ENCODE measurements at places on chromosomes 7 and 10.

GRCh38 chr10:86345859-86346798, 20.5 kb downstream of the GRID1 start:
- no peak for DNase-seq

DNA sequence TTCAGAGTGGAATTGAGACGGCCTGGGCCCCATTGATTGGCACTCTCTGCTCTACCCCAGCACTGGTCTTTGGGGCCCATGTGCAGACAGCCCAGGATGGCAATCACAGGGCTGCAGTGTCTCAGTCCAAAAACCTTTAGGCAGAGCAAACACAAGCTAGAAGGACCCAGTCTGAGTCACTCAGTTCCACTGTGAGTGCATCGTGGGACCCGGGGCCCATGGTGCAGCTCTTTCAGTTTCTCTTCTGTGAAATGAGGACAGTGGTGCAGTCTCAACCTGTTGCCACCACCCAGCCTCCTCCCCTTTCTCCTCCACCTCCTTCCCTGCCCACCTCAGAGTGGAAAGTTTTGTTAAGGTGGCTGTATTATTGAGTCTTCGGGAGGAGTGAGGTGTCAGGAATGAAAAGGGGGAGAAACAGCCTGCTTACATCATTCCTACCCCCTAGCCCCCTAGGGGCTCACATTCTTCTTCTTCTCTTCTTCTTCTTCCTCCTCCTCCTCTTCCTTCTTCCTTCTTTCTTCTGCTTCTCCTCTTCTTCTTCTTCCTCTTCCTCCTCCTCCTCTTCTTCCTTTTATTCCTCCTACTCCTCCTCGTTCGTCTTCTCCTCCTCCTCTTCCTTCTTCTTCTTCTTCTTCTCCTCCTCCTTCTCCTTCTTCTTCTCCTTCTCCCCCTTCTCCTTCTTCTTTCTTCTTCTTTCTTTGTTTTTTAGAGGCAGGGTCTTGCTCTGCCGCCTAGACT, 19.5 kb upstream of the CARD11 start:
- DNase-seq = no peak

DNA sequence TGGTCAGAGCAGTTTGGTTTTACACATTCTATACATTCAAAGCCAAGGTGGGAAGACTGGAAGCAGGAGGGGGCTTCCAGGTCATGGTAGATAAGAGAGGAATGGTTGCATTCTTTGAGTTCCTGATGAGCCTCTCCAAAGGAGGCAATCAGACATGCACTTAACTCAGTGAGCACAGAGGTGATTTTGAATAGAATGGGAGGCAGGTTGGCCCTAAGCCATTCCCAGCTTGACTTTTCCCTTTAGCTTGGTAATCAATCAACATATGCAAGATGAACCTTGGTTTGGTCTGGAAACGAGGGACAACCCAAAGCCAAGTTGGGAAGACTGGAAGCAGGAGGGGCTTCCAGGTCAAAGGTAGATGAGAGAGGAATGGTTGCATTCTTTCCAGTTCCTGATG, 31.4 kb downstream of the TCERG1L start:
- no peak for DNase-seq

- no peak for DNase-seq
Observed at GRCh38 chr10:87500646-87501048, 4.0 kb upstream of the MINPP1 start.

GRCh38 chr10:17174626-17175025, 26.8 kb downstream of the TRDMT1 start:
- no peak for DNase-seq

DNA sequence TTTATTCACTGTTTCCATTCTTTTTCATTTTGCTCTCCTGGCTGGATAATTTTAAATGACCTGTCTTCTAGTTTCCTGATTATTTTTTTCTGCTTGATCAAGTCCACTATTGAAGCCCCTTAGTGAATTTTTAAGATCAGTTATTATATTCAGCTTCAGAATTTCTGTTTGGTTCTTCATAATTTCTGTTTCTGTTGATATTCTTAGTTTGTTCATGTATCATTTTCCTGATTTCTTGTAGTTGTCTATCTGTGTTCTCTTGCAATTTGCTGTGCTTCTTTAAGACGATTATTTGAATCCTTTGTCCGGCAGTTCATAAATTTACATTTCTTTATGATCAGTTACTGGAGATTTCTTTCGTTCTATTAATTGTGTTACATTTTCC, 75.2 kb upstream of the CCDC71L start:
- no peak for DNase-seq

- no peak for DNase-seq
Observed at GRCh38 chr10:608331-609261, 80.9 kb downstream of the DIP2C start.

GRCh38 chr7:29454899-29455451, 108.7 kb upstream of the PRR15 start:
- DNase-seq = no peak

DNA sequence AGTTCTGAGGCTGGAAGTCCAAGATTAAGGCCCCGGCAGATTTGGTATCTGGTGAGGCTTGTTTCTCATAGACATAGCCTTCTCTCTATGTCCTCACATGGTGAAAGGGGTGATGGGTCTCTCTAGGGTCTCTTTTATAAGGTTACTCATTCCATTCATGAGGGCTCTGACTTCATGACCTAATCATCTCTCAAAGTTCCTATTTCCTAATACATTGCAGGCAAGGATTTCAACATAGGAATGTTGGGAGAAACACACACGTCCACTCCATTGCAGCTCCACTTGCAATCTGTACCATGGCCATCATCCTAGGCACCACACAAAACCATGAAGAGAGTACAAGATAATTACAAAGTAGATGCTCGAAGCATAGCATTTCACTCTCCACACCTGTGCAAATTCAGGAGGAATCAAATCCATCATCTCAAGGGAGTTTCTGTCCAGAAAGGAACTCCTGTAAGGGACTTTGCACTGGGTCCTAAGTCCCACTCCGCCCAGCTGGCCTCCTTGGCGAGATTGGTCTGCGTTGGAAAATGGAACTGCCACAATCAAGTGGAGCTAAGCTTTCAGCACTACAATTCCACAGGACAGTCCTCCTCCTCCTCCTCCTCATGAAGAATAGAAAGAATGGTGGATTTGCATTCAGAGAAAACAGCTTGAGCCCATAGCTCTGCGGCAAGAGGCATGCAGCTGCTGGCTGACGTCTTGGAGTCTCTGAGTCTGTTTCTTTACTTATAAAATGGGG, 8.8 kb downstream of the DDC start:
- DNase-seq = no peak

- peak; percentile 67 for DNase-seq
Observed at GRCh38 chr10:80699602-80700039, 161.9 kb downstream of the SH2D4B start.

DNA sequence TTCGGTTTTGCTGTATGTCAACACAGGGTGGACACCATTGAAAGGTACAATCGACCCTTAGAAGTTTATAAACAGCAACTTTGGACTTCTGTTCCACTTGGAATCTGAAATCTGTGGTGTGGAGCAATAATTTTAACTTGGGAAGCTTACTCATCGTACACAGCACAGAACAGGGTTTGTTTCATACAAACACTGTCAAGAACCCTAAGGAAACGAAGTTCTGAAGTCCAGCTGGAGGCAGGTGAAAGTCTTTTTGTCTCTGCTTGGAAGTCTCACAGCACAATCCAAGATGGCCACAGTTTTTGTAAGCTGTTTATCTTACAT, 31.5 kb downstream of the NMT2 start:
- DNase-seq = no peak

DNA sequence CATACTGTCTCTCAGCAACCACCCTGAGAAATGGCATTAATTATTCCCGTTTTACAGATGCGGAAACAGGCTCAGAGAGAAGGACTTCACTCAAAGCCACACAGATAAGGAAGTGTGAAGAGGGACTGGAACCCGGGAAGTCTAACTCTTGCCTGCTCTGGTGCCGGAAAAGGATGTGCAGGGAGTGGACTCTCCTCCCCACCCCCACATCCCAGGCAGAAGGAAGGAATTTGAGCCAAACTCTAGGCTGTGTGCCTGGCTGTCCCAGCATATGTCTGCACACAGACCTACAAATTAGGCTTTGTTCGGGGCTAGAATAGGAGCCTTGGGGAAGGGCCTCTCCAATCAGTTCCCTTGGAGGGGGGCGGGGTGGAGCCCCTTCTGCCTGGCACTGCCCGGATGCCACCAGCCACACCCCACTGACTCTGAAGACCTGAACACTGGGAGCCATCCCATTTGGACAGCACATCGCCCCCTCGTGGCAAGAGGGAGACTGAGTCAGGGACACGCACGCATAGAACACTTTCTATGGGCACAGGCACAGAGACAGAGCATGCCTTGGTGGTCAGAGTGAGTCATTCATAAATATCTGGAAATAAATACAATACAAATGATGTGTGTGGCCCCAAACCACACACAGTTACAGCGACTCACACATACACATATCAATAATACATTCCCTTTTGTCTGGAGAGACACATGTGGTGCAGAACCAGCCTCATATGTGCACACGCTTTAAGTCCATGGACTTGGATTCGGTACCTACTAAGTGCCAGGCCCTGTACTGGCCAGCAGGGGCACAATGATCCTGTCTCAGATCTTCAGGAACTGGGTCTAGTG, 13.1 kb downstream of the LZTS2 start:
- DNase-seq = peak; percentile 91

DNA sequence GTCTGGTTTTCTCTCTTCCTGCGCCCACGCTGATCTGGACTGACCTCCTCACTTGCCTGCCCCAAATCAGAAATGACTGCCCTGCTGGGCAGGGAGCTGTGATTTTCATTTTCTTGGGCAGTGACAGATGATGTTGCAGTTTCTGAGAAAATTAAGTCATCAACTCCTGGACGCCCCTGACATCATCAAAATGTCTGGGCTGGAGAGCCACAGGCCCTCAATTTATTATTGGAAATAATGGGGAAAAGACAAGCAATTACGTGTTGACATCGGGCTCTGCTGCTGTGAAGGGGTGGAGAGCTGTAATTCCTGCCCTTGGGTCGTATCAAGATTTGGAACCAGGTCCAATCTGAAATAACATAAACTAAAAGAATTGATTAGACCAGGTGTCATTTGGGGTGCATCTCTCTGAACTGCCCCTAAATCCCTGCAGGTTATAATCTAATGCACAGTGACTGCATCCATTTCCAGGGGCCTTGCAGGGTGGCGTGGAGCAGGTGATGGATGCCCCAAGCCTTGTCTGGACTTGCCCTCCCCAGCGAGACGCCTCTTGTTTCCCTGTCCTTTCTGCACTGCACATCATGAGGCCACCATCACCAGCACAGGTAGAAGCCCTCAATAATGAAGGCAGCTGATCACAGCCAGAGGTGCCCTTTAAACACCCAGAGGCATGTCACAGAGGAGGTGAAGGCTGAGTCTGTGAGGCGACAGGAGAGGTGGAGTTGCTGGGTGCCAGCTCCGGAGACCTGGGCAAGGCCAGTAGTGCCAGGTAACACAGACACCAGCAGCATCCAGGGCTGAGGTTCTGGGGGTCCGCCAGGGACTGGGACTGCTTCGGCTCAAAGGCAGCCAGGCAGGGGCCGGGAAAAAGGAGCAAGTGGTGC, 98.7 kb downstream of the HTR5A start:
- no peak for DNase-seq

DNA sequence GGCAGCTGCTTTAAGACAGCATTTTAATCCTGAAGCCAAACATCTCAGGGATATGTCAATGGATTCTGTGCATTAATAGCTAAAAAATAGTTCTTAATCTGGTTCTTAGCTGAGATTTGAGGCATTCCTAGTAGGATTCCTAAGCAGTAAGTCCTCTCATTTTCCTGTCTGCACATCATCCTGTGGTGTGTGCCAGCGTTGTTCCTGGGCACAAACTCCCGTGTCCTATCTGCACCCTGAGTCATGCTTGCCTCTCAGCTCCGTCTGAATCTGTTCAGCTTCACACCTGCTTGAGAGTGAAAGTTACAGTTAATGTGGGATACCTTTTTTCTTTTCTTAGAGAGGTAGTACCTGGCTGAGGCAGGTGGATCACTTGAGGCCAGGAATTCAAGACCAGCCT, 19.5 kb downstream of the BAG3 start:
- no peak for DNase-seq

Data from uterus (tissue), 4 donors.